EL (cell line): ENCODE measurements at places on chromosomes 11 and 22.

- no peak for DNase-seq
Observed at GRCh38 chr22:18056807-18057474, 20.8 kb upstream of the PEX26 start.

DNA sequence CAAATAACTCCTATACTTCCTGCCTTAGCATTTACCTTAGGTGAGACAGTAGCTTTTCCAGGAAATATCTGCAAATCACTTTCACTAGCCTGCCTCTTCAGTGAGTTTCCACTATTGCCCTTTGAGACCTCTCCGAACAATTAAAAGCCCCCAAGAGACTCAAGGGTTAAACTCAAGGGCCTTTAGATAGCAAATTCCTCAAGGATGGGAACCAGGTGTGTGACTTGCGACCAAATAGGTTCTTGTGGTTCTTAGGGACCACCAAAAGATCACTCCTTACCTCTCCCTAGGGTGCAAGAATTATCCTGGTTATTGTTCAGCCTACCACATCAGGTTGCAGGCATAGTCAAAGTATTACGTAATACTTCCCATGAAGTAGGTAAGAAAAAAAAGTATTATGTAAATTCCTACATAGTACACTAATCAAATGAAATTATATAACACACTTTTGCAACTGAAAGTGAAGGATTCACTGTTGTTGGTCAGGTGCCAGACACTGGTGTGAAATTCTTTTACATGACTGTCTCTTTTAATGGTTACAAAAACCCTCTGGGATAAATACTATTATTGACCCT lies 1.4 kb upstream of the RDX start:
- DNase-seq, result no peak

- peak; percentile 94 for DNase-seq
Observed at GRCh38 chr11:122642472-122642922, 13.0 kb upstream of the UBASH3B start.

DNA sequence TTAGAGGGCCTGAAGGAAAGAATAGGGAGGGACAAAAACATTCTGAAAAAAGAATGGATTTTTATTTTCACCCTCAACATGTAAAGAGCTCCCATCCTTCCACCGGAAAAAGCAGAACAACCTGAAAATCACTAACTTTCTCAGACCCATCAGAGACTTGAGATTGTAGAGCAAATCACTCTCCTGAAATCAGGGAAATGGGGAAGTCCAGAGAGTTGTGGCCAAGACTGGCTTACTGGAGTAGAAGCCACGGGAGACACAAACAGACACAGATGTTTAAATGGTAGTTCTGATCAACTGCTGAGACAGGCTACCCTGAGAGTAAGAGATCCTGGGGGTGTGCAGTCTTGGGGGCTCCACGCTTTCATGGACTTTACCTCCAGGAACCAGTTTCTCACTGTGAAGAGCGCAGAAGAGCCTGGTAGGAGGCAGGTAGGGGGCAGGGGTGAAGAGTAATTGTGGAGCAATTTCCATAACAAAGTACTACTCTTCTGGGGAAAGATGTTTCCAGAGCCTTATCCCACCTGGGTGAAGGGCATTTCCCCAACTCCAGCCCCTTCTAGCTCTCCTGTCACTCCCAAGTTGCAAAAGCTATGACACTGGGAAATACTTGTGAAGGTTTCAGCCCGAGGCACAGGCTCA lies 47.1 kb downstream of the ASCL2 start:
- DNase-seq, result no peak

- DNase-seq, result no peak
Observed at GRCh38 chr11:24709928-24710565, 213.2 kb downstream of the LUZP2 start.

GRCh38 chr11:57444362-57445121 lies 15.8 kb upstream of the RTN4RL2 start:
- DNase-seq, result peak; percentile 55

DNA sequence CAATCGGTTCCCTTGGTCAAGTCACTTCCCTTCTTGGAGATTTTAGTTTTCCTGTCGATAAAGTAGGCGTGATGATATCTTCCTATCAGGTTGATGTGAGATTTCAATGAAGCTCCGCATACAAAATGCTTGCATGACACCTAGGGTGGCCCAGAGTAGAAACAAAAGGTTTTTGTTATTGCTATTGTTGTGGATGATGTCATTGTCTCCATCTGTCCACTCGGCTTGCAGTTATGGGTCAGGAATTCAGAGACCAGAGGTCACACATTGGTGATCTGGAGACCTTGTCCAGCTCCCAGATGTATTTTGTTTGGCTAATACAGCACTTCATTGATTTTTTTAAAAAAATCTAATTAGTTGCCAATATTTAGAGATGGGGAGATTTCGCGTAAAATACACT lies 382.1 kb downstream of the MN1 start:
- peak; percentile 28 for DNase-seq

DNA sequence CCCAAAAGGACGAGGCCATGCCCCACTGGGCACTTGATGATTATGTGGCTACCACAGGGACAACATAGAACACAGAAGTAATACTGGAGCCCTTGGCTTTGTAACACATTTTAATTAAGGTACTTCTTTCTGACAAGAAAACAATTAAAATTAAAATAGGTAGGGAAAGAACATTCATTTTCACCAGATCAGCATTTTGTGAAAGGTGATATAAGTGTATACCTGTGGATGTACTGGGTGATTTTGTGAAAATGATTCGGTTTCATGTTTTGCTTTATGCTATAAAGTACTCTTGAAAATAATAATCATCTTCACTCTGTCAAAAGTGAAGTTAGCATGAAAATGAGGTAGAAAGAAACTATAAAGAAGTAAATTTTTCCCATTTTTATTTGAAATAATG lies 876 bp downstream of the MS4A12 start:
- DNase-seq, result no peak

DNA sequence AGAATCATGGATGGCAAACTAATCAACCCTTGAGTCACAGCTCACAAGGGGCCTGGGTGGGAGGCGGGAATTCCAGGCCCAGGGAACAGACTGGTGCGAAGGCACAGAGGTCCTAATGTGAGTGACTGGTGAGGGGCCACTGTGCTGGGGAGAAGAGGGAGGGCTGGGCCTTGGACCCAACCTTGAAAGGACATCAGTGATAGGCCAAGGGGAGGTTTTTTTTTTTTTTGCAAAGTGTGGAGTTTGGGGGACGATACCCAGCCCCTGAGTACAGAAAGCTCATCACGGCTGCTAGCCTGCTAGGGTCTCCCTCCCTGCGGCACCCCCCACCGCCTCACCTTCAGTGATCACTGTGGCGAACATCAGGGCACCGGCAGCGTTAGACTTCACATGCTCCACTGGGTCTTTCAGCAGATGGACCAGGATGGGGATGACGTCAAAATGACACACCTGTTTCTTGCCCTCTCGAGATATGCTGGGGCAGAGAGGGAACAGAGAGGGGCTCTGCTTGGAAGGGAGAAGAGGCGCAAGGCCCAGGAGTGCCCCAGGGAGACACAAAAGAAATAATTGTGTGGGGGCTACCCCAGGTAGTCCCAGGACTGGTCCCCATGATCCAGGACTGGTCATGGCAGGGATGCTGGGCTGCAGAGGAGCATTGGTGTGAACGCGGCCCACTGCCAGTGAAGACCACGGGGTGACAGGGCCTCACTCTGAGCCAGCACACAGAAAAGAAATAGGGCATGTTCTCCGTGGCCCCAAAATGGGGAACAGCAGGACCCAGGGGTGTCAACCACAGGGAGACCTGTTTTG lies 8.6 kb upstream of the GNAZ start:
- no peak for DNase-seq

DNA sequence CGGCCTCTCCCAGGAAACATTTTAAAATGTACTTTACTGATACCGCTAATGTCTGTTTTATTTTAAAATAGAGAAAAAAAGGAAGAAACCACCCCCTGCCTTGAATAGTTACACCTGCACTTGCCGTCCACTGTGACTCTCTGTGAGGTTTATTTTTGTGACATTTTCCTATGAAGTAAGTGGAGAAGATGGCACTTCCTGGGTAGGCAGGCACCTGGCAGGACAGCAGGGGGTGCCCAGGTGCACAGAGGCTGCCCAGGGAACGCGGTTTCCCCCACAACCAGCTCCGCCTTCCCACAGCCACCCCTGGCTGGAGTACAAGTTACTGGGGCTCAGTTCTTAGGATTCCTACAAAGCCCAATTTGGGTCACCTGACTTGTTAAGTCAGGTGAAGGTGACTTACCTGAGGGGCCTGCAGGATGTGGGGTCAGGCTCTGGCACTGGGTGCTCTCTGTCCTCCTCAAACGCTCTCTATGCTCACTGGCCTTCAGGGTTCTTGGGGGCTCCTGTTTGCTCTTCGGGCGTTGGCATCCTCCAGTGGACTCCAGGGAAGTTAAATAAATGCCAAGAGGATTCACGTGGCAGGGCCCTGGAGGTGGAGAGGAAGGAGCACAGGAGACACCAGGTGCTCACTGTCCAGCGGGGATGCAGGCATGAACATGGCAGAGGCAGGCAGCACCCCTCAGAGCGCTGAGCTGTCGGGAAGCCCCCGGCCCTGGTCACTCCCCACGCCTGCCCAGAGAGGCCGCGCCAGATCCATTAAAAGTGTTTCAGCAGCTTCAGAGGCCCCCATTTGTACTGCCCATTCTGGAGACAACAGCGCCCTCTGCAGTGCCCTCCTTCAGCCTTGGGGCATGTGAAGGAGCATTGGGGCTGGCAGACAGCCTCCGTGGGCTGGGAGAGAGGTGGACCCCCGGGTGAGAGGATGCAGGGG lies 1021.2 kb downstream of the TBC1D22A start:
- DNase-seq, result no peak

- no peak for DNase-seq
Observed at GRCh38 chr11:42490506-42490905, 821.3 kb upstream of the API5 start.

DNA sequence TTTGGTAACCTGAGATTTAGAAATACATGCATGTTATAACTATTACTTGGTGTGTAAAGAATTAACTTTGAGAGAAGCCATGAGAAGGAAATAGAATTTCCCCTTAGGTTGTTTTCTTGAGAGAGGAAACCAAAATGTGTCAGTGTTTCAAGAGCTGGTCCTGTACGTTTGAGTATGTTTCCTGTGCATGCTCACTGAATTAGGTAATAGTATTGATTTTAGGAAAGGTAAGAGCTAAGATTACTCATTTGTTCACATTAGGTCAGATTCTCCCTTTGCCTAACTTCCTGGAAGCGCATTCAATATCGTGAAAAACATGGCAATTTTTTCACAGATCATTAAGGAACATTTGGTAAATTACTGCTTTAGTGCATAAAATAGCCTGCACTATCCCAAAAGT lies 49.3 kb upstream of the RDX start:
- DNase-seq, result no peak

- DNase-seq, result peak; percentile 60
Observed at GRCh38 chr11:109490953-109491635, 69.1 kb downstream of the C11orf87 start.

DNA sequence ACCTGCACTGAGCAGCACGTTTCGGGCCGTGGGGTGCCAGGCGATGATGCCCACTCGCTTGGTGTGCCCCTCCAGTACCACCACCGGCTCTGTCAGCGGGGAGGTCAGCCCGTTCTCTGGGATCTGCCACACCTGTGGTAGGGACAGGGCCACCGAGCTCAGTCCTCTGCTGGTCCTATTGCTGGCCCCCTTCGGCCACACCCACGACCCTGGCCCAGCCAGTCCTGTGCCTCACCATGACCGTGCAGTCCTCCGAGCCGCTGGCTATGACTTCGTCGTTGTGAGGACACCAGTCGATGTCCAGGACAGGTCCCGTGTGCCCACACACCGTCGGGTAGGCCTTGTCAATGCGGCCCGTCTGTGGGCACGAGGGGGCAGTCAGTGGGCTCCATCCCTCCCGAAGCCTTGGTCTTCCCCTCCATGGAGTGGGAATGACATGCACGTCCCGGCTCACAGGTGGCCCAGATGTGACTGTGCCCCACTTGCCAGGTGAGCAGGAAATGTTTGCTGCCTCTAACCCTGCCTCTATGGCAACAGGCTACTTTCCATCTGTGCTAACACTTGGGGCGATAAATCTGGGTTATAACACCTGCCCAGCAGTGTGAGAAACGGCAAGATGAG lies 1.4 kb downstream of the CORO1B start:
- DNase-seq, result no peak

GRCh38 chr11:36271794-36272407 lies 17.3 kb downstream of the COMMD9 start:
- peak; percentile 21 for DNase-seq

DNA sequence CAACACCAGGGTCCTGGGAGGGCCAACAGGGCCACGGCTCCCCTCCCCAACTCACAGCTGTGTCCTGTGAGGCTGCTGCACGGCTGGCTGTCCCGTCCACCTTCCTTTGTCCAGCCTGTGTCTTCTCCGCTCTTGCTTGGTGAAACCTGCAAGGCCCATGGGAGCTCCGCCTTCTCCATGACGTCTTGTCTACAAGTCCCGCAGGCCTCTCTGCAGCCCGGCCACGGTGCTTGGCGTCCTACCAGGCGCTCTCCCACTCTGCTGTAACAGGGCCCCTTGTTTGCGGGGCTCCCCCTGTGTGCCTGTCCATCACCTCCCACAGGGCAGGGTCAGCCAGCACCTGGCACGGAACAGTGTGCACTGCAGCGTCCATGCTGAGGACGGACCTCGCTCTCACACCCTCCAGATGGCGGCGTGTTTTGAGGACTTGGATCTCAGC lies 866.8 kb downstream of the TBC1D22A start:
- no peak for DNase-seq

DNA sequence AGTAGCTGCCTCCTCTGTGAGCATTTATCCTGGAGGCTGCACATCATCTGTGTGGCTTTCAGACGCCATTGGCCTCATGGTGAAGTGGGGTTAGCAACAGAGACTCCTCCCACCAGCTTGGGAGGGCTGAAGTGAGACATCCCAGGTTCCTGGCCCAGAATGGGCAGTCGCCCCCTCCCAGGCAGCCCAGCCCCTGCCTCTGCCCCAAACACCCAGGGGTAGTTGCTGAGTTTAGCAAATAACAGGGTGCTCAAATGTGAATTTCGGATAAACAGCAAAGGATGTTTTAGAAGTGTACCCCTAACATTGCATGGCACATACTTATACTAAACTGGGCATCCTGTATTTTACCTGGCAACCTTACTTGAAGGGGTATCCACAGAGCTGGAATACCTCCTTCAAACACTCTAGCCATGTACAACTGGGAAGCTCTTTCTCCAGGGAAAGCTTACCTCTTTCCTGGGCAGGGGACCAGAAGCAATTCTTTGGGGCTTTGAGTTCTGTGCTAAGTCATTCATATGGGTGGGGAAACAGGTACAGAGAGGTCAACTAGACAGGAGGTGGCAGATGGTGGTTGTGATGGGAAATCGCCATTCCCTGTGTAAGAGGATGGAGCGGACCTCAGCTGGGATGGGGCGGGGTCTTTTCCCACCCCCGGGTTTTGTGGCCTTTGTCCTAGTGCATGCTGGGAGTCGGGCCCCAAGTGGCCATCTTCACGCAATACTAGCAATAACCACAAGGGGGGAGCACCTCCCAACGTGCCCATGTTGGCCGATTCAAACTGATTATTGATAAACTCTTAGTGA lies 19.3 kb downstream of the MTFP1 start:
- peak; percentile 67 for DNase-seq

DNA sequence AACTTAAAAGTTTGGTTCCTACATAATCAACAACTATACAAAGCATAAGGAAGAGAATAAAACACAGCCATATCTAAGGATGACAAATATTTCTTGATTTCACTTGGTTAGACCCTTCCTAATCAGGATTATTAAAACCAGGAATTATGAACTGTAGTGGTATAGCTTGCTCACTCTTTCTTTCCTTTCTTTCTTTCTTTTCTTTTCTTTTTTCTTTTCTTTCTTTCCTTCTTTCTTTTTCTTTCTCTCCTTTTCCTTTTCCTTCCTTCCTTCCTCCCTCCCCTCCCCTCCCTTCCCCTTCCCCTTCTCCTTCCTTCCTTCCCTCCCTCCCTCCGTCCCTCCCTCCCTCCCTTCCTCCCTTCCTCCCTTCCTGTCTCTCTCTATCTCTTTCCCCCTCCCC lies 78.0 kb downstream of the HORMAD2 start:
- DNase-seq, result no peak

- DNase-seq, result peak; percentile 65
Observed at GRCh38 chr11:66617155-66617834, 865 bp downstream of the RBM14 start.
